ENCODE measurements at places on chromosomes 5 and 9.

DNA sequence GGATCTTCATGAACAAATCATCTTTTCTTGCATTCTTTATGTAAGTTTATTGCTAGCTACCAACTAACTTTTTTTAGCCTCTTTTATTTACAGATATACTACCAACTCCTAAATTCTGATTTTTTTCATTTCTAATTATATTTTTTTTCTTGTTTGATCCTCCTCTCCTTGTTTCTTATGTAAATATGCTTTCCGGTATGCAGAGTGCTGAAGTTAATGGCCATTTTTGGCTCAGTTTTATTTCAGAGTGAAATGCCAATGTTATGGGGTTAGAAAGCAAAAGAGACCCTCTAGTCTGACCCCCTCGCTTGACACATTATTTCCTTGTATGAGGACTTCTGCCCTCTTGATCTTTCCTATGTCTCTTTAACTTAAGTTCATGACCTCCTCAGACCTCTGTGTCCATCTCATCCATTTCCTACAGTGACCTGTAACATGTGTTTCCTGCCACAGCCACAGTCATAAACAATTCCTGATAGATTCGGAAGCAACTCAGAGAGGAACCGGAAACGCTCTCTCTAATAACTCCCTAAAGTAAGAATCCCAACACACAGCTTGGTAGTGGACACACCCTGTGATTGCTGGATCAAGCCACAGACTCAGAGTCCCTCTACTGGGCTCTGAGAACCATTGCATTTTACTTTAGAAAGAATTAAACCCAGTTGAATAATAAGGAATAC, 42.9 kb upstream of the AFAP1L1 start:
- no peak for DNase-seq

DNA sequence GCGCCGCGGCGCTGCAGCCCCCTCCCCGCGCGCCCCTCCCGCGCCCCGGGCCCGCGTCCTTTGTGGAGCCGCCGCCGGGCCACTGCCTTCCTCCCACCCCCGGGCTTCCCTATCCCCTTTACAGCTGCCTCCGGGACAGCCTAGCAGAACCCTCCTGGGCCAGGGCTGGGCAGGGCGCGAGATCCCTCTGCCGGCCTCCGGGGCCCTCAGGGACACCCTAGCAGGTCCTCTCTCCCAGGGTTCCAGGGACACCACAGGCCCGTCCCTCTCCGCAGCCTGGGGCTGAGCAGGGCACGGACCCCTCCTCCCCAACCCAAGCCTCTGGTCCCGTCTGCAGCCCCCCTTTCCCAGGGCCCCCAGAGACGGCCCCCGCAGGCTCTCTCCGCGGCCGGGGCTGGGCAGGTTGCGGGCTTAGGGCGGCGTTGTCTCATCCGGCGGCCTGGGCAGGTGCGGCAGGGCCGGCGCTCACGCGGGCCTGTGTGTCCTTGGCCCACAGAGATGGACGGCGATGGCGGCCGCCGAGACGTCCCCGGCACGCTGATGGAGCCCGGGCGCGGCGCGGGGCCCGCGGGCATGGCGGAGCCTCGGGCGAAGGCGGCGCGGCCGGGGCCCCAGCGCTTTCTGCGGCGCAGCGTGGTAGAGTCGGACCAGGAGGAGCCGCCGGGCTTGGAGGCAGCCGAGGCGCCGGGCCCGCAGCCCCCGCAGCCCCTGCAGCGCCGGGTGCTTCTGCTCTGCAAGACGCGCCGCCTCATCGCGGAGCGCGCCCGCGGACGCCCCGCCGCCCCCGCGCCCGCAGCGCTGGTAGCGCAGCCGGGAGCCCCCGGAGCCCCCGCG, 710 bp downstream of the WNK2 start:
- DNase-seq, result no peak

GRCh38 chr5:118015511-118015910, 972.8 kb downstream of the DTWD2 start:
- no peak for DNase-seq

DNA sequence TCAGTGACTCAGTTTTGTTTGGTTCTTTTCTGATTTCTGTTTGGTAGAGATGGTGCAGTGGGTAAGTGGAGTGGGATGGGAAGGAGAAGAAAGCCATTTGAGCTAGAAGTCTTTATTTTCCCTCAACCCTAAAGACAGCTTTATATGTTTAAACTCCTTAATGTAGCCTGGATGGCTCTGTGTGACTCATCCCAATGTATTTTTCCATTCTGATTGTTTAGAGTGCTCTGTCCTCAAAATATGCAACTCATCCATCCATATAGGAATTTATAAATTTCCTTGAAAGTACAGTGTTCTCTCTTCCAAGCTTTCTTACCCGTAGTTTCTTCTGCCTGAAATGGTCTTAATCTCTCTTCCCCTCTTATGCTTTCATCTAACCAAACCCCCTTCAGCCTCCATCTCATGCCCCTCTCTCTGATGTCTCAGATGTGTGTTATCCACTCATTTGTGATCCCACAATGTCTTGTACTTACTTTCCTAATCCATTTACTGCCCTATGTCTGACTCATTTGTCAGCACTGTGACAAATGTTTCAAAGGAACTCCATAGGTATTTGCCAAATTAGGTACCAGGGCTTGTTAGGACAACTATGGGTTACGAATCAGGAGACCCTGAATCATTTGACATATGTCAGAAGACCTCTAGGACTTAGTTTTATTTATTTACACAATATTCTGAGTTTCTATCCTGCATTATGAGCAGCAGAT, 217.5 kb upstream of the SGCD start:
- no peak for DNase-seq

Data from stimulated activated CD8-positive, alpha-beta memory T cell treated with anti-CD3 and anti-CD28 coated beads, Interleukin-12 subunit alpha, Interleukin-12 subunit beta, amount 100 ng/mL, for 4 hours (primary cell).